ENCODE measurements at places on chromosomes 3 and 15. TPM values are rescaled to one million over a fixed set of nuclear protein-coding genes. Genes with fewer than 3 reads are reported as not detected.
A peak's percentile ranks its signal among the peaks of the same experiment; 100 is the strongest.

The RABL3 gene
- 17.4 TPM for total RNA-seq

The FYCO1 gene
- total RNA-seq, result 35.0 TPM

The PPP1R14D gene
- total RNA-seq, result not detected

The MINAR1 gene
- 2.1 TPM for total RNA-seq

The SIDT1 gene
- total RNA-seq, result not detected

The AMIGO3 gene
- not detected for total RNA-seq

The CCR8 gene
- not detected for total RNA-seq

The SPINK8 gene
- total RNA-seq, result not detected

The SHC4 gene
- total RNA-seq, result 4.6 TPM

DNA sequence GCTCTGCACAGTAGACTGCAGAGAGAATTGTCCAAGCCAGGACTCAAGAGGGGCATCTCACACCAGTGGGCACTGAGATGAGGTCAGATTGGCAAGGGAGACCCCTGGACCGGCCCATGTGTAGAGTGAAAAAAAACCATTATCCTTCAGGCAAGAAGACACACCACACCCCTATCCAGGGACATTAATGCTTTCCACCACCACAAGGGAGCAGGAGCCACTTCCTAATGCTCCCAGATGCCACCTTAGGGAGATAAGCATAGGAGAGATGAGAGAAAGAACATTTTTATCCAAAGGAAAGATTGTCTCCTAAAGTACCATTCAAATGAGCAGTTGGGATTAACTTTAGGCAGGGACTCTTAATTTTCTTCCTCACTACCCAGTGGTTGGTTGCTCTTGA, 109.6 kb upstream of the PTX3 start:
- no peak for DNase-seq

GRCh38 chr3:13440204-13440817, 20.2 kb upstream of the NUP210 start:
- DNase-seq, result no peak

DNA sequence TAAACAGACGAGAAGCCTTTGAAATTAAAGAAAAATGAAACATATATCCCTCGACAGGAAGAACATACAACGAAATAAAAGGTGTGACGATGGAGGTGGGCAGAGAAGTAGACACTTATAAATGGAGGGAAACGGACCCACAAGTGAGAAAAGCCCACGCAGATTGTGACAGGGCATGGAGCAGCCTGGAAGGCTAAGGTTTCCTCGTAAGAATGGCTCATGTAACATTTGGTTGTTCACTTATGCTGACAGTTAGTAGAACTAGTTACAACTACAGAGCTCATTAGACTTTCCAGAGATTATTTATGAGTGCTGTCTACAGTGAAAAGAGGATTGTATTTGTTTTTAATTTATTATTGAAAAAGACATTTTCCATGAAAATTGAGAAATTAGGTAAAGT, 82.6 kb downstream of the NR1I2 start:
- no peak for DNase-seq

DNA sequence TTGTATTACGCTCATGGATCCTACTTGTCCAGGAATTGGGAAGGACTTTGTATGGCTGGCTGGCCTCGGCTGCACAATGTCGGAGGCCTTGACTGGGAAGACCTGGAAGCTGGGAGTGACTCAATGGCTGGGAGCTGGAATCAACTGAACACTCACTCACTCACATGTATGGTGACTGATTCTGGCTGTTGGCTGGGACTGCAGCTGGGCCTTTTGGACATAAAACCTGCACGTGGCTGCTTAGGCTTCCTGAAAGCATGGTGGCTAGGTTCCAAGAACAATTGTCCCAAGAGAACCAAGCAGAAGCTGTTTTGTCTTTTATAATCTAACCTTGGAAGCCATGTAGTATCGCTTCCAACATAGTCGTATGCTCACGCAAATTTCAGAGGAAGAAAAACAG, 38.0 kb upstream of the CMTM8 start:
- no peak for DNase-seq

DNA sequence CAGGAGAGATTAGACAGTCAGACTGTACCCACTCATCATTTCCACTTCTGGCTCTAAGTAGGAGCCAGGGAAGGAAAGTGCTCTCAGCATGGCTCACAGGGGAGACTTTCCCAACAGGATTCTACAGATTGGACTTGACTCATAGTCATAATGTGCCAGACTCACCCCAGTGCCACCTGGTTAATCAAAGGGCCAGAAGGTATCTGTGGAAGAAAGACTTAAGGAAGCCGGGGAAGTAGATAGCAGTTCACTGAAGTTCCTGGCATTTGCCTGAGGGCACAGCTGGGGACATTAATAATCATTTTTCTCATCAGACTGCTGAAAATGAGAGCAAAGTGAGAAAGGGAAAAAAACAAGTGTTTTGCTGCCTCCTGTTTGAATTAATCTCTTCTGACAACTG, 717.5 kb downstream of the TUSC7 start:
- DNase-seq, result no peak

DNA sequence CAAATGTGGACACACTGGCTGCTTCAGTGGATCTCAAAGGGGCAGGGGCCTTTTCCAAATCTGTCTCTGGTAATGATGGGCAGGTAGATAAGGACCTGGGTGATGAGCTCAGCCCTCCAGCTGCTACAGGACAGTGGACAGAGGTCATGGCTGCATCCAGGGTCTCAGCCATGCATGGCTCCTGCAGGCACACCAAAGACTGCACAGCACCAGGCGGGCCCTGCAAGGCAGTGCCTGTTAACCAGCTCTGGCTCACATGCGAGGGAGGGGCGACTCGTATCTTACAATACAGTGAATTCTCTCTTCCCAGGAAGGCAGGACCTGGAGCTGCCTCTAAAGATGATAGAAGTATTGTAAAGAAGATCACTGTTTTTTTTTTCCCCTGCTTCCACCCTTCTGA, 58.7 kb downstream of the OXNAD1 start:
- DNase-seq, result no peak

GRCh38 chr15:89307791-89308190, 26.8 kb downstream of the POLG start:
- DNase-seq, result no peak

DNA sequence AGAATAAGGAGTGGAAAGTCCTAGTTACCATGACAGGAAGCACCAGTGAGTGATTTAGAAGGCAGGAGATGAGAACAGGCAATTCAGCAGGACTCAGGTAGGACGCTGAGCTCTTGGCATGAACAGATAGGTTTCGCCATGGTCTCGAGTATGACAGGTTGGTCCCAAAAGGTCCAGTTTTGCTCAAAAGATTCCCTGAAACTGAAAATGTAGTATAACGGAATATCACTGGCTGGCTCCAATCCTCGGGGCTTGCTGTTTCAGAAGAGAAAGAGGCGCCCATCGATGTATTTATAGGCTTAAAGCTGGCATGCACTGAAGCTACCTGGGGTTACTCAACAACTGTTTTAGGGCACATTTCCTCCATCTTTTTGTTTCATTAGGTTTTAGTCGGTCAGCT, 59.2 kb downstream of the SRGAP3 start:
- DNase-seq, result no peak

GRCh38 chr3:24829629-24830229, 335.1 kb upstream of the THRB start:
- no peak for DNase-seq

DNA sequence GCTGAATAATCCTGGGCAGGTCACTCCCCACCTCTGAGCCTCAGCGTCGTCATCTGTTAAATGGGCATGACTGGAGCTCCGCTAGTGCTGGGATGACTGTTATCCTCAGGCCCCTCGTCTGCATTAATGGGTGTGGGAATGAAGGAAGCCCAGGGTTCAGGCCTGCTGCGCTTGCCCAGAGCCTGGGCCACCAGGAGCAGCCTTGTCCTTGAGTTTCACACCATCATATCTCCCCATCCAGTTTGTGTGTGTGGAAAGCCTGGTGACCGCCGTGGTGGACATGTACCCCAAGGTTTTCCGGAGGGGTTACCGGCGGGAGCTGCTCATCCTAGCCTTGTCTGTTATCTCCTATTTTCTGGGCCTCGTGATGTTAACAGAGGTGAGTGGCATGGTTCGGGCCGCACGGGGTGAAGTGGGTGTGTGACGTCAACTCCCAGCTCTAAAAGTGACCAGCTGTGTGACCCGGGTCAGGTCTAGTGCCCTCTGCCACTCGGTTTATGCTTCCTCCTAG, 63.5 kb upstream of the SLC6A1 start:
- DNase-seq, result no peak

- no peak for DNase-seq
Observed at GRCh38 chr15:49412797-49413196, 10.2 kb upstream of the FGF7 start.

GRCh38 chr3:133884887-133885711, 10.6 kb downstream of the RAB6B start:
- peak; percentile 63 for DNase-seq
